ENCODE measurements at places on chromosomes 5 and 9.

GRCh38 chr5:10265245-10266109 is 15.4 kb downstream of the CCT5 start:
- DNase-seq, result no peak

GRCh38 chr5:73564675-73565074 is 764 bp downstream of the ANKRA2 start:
- no peak for DNase-seq

DNA sequence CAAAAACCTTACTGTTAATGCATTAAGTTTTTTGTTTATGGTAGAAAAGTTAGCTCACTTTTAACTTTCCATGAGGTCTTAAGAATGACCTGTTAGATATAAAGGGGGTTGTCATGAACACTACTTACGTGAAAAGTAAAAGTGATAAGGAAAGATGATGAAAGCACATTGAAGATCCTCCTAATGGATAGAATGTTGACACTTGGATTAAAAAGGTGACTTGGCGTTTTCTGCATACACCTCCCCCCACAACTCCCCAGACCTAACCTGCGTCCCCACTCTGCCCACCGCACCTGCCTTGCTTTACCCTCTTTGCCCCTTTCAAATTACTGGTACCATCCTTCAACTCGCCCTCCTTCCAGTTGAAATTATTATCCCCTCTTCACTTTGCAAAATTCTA is 32.0 kb downstream of the TJP2 start:
- DNase-seq, result no peak

DNA sequence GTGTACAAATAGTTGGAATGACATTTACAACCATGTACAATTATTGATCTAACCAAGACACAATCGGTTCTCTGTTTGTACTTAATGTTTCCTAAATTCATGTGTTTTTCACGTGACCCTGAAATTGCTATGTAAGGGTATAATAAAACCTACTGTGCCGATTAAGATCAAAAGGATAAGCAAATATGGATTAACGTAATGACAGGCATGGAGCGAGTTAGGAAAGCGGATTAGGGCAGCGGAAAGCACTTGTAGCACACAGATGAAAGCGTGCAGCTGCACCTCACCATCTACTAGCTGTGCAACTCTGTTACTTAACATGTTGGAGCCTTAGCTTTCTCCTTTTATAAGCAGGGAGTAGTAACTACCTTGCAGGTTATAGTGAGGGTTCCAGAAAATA is 38.3 kb upstream of the ZFYVE16 start:
- peak; percentile 23 for DNase-seq

- no peak for DNase-seq
Observed at GRCh38 chr5:154861946-154862345, 3.5 kb downstream of the CNOT8 start.
